ENCODE measurements at places on chromosomes 4 and X. TPM values are rescaled to one million over a fixed set of nuclear protein-coding genes. Genes with fewer than 3 reads are reported as not detected.
A peak's percentile ranks its signal among the peaks of the same experiment; 100 is the strongest.

Gene DCHS2
- total RNA-seq: 7.6 TPM

Gene BMP2K
- 36.9 TPM for total RNA-seq

Gene MND1
- 26.2 TPM for total RNA-seq

Gene FGFBP2
- 0.93 TPM for total RNA-seq

Gene PHOX2B
- not detected for total RNA-seq

Gene MAGIX
- 2.1 TPM for total RNA-seq

Gene TMSB15A
- total RNA-seq: 81.3 TPM

Gene VCX3A
- not detected for total RNA-seq

DNA sequence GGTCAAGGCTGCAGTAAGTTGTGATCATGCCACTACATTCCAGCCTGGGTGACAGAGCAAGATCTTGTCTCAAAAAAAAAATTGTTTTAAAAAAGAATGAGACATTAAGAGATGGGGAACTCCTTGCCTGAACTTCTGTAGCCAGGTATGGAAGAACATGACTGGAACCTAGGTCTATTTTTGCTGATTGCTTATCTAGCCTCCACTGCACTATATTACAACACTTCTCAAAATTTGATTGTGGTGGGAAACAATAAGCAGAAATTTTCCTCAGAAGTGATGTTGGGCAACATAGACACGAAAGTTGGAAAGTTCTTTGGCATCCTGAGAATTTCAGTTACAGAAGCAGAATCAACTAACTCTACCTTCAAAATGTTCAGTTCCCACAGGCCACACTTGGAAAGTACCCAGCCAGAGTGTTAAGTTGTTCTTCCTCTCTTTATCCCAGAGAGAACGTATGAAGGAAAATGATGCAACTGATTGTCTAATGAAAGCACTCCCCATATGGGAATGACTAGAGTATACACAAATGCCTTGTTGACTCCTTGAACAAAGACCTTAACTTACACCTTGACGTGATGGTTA lies 50.0 kb downstream of the LUZP4 start:
- no peak overlapping the region for H3K4me3 ChIP-seq
- no peaks in the 10 kb centered on the region for H3K36me3 ChIP-seq
- peaks cover 9% of the 10 kb centered on the region for H3K4me1 ChIP-seq
- DNase-seq: no peak

GRCh38 chr4:71266090-71266794 lies 72.6 kb upstream of the SLC4A4 start:
- no peaks in the 10 kb centered on the region for H3K27me3 ChIP-seq
- no peak overlapping the region for H3K27ac ChIP-seq
- H3K36me3 ChIP-seq: no peaks in the 10 kb centered on the region
- H3K4me3 ChIP-seq: no peak overlapping the region
- no peak for DNase-seq
- H3K4me1 ChIP-seq: peaks cover 13% of the 10 kb centered on the region

DNA sequence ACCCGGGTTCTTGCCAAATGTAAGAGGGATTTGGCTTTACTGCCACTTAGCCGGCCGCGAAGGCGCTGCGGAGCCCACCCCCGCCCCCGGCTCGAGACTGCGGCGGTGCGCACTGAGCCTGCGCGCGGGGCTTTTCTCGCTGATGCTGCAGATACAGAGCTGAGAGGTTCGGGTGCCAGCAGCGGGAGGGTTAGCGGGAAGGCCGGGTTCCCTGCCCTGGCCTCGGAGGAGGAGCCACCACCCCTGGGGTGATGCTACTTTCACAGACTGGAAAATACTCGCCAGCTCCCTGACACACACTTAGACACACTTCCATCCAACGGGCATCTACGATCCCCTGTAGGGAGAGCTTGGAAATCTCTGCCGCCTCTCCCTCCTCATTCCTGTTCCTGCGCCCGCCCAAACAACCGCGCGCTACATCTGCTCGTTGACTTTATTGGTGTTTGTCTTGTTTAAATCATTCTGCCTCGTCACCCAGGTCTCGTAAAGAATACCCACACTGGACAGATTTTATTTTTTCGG lies 2.1 kb upstream of the PCDH7 start:
- DNase-seq: peak; percentile 71
- H3K27me3 ChIP-seq: peaks cover 37% of the 10 kb centered on the region
- H3K4me1 ChIP-seq: peaks cover 5% of the 10 kb centered on the region
- no peak overlapping the region for H3K27ac ChIP-seq
- peak overlapping the region; percentile 96 for H3K4me3 ChIP-seq

DNA sequence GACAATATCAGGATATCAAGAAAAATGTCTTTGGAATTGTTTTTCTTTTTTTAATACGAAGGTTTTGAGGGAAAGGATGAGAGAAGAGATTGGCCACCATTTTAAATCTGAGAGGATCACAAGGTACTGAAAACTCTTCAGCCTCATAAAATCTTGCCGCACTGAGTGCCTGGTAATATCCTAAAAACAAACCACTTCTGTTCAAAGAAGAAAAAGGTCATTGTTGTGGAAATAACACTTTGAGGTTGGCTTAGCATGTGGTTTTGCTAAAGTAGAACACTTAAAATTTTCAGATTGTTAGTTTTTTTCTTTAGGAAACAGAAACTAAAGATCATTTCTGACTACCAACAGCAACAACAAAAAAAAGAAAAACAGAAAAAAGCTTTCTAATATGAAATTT lies 1.0 kb upstream of the CLDN22 start:
- H3K27me3 ChIP-seq: no peaks in the 10 kb centered on the region
- no peaks in the 10 kb centered on the region for H3K4me1 ChIP-seq
- no peak overlapping the region for H3K27ac ChIP-seq

DNA sequence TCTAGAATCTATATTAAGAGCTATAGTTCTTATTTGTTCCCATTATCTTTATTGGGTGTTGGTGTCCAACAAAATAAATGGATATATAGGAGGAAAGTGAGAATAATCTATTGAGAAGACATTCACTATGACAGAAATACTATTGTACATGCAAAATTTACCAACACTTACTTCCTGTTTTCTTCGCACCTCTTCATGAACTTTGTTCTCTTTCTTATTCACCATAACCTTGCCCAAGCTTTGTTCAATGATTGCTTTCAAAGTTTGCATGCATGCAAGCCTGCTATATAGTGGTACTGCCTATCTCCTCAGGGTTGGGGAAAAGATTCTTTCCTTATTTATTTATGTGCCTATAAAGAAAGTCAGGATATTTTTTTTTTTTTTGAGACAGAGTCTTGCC lies 176.4 kb upstream of the JADE1 start:
- H3K27me3 ChIP-seq: no peaks in the 10 kb centered on the region
- H3K36me3 ChIP-seq: no peaks in the 10 kb centered on the region
- no peak overlapping the region for H3K4me3 ChIP-seq

- H3K27ac ChIP-seq: no peak overlapping the region
- no peaks in the 10 kb centered on the region for H3K36me3 ChIP-seq
- H3K4me3 ChIP-seq: no peak overlapping the region
- no peak for DNase-seq
- no peaks in the 10 kb centered on the region for H3K27me3 ChIP-seq
These were observed 972.3 kb downstream of the PCDH7 start for GRCh38 chr4:31692399-31692940.

DNA sequence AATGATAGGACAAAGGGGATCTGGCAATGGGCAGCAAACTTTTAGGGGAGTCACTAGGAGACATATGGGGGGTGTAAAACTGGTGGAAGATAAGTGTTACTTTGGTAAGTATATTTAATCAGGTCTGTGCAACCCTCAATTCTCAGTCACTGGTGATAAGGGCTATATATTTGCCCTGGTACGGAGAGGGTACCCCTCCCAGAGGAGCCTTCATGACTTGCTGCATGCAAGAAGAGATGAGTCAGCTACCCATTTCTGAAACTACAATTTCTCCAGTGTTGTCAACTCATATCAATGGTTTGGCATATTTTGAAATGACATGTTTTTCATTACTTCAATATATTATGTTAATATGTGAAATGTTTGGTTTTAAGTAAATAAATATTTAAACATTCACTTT lies 14.3 kb downstream of the SMARCAD1 start:
- H3K4me3 ChIP-seq: no peak overlapping the region
- no peak for DNase-seq
- H3K4me1 ChIP-seq: no peaks in the 10 kb centered on the region
- H3K36me3 ChIP-seq: peaks cover 15% of the 10 kb centered on the region

DNA sequence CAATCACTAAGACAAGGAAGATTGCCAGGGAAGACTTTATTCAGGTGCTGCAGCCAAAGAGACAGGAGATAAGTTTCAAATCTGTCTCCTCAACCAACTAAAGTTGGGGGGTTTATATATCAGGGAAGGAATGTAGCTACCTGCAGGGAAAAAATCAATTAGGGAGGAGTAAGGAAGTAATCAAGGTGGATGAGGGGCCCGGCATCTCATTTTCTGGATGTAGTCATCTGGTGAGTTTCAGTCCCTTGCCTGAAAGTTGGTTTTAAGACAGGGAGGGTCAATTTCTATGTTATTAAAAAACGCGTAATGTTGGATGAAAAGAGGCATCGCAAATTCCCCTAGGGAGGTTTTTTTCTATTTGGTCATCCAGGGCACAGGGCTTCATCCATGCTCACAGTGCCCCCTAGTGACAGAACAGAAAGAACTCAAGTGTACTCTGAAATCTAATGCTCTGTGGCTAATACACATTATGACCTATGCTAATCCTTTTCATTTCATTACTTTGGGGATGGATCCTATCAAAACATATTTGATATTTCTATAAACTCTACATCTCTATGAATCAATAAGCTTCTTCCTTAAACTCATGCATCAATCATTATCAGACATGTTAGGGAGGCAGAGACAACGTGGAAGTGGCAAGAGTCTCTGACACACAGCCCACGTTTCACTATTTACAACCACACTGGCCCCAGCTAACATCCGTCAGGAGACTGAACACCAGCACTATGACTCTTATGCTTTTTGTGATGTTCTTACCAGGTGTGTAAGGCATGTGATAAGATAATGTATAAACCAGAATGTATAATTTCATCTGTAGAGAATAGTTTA lies 1577.0 kb upstream of the TENM3 start:
- H3K4me1 ChIP-seq: peaks cover 5% of the 10 kb centered on the region
- H3K36me3 ChIP-seq: no peaks in the 10 kb centered on the region
- no peak overlapping the region for H3K4me3 ChIP-seq
- no peak overlapping the region for H3K27ac ChIP-seq
- DNase-seq: peak; percentile 88

DNA sequence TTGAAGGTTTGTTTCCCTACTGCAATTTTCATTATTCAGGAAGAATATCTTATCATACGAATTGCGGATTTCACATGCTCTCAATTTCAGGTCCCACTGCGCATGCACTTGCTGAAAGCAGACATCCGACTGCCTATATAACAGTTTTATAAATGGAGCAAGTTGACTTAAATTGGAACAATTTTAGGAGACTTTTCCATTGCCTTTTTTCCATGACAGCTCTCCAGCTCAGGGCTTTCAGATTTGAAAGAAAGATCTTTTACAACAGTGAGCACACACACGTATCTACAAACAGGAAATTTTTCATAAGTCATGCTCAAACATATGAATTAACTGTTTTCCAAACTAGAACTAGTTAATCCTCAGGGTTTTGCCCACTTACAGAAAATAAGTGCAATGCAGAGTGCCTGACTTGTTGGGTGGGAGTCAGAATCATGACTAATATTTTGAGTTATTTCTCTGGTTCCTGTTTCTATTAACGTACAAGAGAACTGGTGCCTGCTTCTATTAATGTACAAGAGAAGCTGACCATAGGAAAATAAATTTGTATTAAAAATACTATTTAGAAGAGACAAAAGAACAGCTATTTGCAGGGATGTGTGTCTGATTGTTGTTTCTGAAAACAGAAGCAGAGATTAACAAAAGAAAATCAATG lies 137.9 kb downstream of the GPC3 start:
- H3K36me3 ChIP-seq: no peaks in the 10 kb centered on the region
- DNase-seq: no peak
- no peak overlapping the region for H3K4me3 ChIP-seq

GRCh38 chr4:89009115-89009514 lies 47.9 kb downstream of the FAM13A start:
- H3K27me3 ChIP-seq: no peaks in the 10 kb centered on the region
- no peak overlapping the region for H3K27ac ChIP-seq
- no peak overlapping the region for H3K4me3 ChIP-seq

GRCh38 chrX:40076750-40077575 lies 20.8 kb downstream of the BCOR start:
- no peaks in the 10 kb centered on the region for H3K36me3 ChIP-seq
- no peak overlapping the region for H3K27ac ChIP-seq
- no peak for DNase-seq
- H3K4me1 ChIP-seq: peaks cover 18% of the 10 kb centered on the region

DNA sequence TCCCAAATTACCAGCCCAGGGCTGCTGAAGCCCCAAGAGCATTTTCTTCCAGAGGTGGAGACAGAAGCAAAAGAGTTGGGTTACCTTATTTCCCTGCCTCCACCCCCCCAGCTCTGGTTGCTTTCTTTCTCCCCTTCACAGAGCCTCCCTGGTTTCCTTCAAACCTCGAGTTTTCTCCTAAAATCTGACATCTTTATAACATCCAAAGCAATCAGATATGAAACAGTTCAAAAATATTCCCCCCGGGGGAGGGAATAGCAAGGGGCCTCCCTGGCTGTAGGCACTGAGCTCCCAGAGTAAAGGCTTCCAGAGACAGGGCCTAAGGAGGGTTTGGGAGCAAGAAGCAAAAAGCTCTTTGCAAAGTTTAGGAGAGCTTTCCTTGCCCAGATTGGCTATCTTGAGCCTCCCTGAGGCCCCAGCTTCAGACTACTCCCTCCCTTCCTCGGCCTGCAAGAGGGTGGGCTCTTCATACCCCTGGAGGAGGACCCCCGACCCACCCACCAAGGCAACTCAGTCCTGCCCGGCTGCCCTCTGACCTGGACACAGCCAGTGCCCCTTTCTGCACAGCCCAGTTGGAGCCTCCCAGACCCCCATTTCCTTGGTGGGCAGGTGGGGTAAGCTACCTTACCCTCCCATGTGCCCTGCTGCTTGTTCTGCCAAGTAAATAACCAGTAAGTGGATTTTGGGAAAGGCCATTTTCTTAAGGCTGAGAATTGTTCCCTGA lies 7.6 kb downstream of the MAMLD1 start:
- no peaks in the 10 kb centered on the region for H3K36me3 ChIP-seq
- no peaks in the 10 kb centered on the region for H3K4me1 ChIP-seq
- H3K27ac ChIP-seq: no peak overlapping the region
- no peak overlapping the region for H3K4me3 ChIP-seq
- DNase-seq: no peak

- no peaks in the 10 kb centered on the region for H3K36me3 ChIP-seq
- no peak for DNase-seq
- H3K27me3 ChIP-seq: 0 out of 2 replicates have a peak, but pooled peaks cover 2% of the 10 kb centered on the region
- H3K27ac ChIP-seq: no peak overlapping the region
- H3K4me3 ChIP-seq: no peak overlapping the region
These were observed 77.9 kb upstream of the AFF2 start for GRCh38 chrX:148422526-148422925.

DNA sequence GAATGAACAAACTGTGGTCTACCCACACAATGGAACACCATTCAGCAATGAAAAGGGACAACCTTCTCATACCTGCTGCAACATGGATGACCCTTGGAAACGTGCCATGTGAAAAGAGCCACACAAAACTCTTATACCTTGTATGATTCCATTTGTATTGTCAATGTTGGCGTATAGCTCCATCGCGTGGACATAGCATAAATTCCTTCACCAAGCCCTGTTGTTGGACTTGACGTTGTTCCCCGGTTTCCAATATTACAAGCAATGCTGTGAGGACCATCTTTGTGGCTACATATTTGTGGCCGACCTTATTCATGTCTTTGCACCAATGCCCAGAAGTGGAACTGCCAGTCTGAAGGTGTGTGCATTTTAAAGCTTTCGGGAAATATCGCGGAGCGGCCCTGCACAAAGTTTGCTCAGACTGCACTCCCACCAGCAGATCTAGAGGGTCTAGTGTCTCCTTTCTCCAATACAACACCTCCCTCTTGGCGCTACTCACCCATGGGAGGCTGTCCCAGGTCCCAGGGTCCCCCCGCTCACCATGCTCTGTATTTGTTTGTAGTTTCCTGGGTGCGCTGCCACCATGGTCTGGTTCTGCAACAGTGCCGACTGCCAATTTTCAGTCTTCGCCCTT lies at the start of gene CLDN34:
CLDN34 (plus strand) TSS at position 584 of the 634 bp plus-strand sequence; CDS start at position 584, 0 bp downstream.
- DNase-seq: no peak
- H3K27me3 ChIP-seq: no peaks in the 10 kb centered on the region
- H3K4me3 ChIP-seq: no peak within 1 kb of the TSS
- H3K27ac ChIP-seq: no peak within 1 kb of the TSS
- no peaks in the 10 kb centered on the region for H3K4me1 ChIP-seq

All from GM23338 (cell line).